T1000 (cell line): ENCODE measurements at places on chromosomes 5 and 9.

DNA sequence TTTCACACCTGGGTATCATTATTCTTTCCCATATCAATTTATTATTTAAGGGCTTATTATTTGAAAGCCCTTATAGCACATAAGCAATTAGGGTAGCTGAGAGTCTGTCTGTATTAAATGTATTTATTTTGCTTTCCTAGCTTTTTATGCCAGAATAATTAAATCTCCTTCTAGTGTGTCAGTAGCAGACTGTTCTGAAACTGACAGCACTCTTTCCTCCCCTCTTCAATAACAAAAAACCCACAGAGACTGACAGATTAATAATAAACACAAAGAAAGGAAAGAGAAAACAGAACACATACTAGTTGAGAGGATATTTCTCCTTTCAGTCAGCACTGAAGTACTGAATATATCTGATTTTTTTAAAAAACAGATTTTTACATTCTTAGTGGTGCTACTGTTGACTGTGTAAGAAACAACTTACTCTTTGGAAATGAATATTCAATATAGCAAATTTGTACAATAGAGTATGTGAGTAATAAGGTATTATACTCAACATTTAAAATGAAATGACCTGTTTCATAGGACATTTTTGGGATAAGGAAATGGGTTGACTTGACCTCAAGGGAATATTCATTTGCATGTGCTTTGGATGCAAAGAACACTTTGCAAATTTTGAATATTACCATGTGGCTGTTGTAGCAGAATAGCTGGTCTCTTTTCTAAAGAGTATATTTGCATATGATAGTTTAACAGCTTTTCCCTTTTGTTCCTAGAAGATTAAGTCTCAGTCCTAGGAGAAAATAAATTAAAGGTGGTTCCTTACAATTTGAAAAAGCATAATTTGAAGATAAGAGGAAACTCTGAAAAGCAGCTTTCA lies 208.3 kb downstream of the SPATA31D1 start:
- DNase-seq, result no peak

DNA sequence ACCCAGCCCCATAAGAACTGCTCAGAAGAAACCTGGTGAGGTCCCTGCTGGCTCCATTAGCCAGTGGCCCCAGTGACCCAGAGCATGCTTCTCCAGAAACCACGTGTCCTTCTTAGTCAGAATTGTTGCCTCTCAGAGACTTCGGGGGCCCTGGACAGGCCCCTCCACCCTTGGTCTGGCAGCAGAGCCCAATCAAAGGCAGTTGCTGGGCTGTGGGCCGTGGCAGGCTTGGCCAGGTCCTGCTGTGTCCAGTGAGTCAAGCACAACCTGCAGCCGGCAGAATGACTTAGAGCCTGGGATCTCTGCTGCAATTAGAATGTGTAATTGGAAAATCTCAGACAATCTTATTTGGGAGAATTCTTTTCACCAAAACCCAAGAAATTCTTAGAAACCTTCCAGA lies 502.0 kb upstream of the KLF4 start:
- no peak for DNase-seq

DNA sequence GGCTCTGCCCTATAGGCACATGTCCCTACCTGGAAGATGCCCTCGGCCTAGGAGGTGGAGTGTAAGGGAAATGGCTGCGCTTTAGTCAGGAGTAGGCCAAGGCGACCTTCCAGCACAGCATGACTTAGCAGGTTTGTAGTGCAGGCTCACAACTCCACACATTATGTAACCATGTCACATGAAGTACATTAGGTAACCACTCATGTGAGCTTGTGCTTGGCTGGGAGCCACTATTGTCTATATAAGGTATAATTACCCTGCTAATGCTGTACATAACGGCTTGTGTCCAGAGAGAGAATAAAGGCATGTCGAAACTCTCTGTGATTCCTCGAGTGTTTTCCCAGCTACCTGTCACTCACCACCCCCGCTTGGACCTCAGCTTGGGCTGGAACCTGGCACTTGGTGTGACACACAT lies 74.9 kb downstream of the CAMK4 start:
- no peak for DNase-seq

- DNase-seq, result no peak
Measured at GRCh38 chr5:90968319-90968718, 409.7 kb downstream of the ADGRV1 start.

- no peak for DNase-seq
Measured at GRCh38 chr9:119313846-119314245, 55.4 kb downstream of the BRINP1 start.

GRCh38 chr9:129343424-129344375 lies 165.6 kb upstream of the IER5L start:
- DNase-seq, result no peak

- no peak for DNase-seq
Measured at GRCh38 chr5:177018341-177018740, 4.2 kb upstream of the ZNF346 start.

DNA sequence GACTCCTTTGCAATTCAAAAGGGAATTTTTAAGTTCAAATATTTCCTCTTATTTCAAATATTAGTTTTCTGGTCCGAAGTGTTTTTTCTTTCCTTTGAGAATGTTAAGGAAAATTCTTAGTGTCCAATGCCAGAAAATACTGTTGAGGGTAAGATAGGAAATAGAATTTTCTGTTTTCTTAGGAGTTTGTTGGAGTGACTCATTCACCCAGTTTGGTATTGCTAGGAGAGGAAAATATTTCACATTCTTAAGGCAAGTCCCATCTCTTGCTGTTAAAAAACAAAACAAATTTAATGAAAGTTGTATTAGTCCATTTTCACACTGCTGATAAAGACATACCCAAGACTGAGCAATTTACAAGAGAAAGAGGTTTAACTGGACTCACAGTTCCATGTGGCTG lies 349.2 kb upstream of the ADAMTSL1 start:
- DNase-seq, result no peak

GRCh38 chr5:169637549-169638121 lies 560 bp downstream of the DOCK2 start:
- DNase-seq, result no peak
